Muscle of arm (tissue), 14 donors: ENCODE measurements at places on chromosomes 16 and 17. TPM values are rescaled to one million over a fixed set of nuclear protein-coding genes. Genes with fewer than 3 reads are reported as not detected.
A peak's percentile ranks its signal among the peaks of the same experiment; 100 is the strongest.

- DNase-seq = no peak
Observed at GRCh38 chr17:208429-208828, 27.0 kb upstream of the DOC2B start.

PLA2G10 gene
- polyA plus RNA-seq = 0.35 TPM

CCL18 gene
- polyA plus RNA-seq = not detected

- no peak for DNase-seq
Observed at GRCh38 chr17:32757963-32758362, 119.0 kb downstream of the MYO1D start.

GRCh38 chr17:46738544-46738943, 79.9 kb downstream of the WNT3 start:
- DNase-seq = no peak

FBXO39 gene
- not detected for polyA plus RNA-seq

GRCh38 chr17:4163951-4164350, 21.0 kb downstream of the CYB5D2 start:
- no peak for DNase-seq

WNT3 gene
- 26.7 TPM for polyA plus RNA-seq

- DNase-seq = no peak
Observed at GRCh38 chr17:61660746-61661485, 69.9 kb upstream of the NACA2 start.

CDRT15 gene
- not detected for polyA plus RNA-seq

- DNase-seq = no peak
Observed at GRCh38 chr17:82911822-82912221, 72.0 kb upstream of the ZNF750 start.

DNA sequence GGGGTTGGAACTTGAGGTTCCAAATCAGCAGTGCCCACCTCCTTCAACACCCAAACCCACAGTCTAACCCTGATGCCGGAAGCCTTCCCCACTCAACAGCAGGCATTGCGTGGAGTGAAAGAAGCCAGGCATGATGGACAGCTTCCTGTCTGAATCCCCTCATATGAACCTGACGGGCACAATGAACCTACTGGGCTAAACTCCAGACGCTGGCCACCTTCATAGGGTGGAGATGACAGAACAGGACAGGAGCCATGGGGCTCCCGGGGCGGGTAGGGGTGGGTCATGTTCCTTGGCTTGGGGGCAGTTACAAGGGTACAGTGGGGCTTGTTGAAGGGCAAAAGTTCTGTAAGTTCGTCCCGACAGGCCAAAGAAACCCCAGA, 460 bp upstream of the HSBP1 start:
- no peak for DNase-seq

APOBR gene
- 0.42 TPM for polyA plus RNA-seq

GRCh38 chr17:80860703-80861417, 130.8 kb upstream of the CHMP6 start:
- DNase-seq = no peak

CYGB gene
- 19.4 TPM for polyA plus RNA-seq

- no peak for DNase-seq
Observed at GRCh38 chr17:4519361-4519788, 20.7 kb downstream of the SPNS2 start.

GRCh38 chr16:54356391-54356790, 69.8 kb upstream of the IRX3 start:
- no peak for DNase-seq

DNA sequence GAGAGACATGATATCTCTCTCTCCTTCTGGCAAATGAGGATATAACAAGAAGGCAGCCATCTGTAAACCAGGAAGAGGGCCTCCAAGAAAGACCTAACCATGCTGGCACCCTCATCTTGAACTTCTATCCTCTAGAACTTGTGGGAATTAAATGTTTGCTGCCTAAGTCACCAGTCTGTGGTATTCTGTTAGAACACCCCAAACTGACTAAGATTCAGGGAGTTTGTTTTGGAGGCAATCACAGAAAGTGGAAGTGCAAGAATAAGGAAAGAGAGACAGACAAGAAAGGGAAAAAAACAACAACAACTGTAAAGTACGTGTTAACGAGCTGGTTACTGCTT, 114.5 kb upstream of the GOT2 start:
- DNase-seq = no peak

DNA sequence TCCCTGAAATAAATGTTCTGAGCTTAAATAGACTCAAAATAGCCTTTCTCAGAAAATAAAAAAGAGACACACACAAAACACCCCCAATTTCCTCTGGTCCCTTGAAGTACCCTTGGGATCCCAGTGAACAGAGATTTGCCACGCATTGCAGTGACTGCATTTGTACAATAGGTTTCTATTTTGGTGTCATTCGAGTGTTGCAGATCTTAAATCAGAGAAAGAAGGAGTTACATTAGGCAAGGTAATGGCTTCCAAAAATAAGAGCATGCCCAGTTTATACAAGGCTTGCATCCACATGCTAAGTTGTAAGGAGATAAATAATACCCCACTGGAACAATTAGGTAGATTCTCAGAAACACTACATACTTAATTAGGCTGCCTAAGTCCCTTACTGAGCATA, 2.2 kb downstream of the TOX3 start:
- no peak for DNase-seq

GRCh38 chr16:58832386-58832895, 98.3 kb upstream of the GOT2 start:
- DNase-seq = no peak

GRCh38 chr17:36609498-36609862, 8.1 kb downstream of the MRM1 start:
- DNase-seq = no peak

FOXK2 gene
- 60.0 TPM for polyA plus RNA-seq

- DNase-seq = no peak
Observed at GRCh38 chr17:15346066-15346595, 4.7 kb upstream of the TEKT3 start.

DNA sequence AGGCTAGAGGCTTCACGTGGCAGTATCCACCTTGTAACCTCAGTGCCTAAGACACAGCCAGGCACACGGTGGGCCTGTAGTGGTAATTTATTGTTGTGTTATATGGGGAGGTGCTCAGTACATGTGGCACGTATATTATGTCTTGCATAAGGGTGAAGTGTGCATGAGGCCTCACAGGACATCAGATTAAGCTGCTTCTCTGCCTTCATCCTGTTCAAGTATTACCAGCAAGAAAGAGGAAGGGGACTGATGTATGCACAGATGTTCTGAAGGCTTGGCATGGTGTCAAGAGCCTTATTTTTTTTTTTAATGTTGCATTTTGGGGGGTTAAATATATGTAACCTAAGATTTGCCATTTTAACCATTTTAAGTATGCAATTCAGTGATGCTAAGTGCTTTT, 71.6 kb downstream of the ABCC1 start:
- no peak for DNase-seq

- no peak for DNase-seq
Observed at GRCh38 chr17:47844814-47845715, 4.0 kb upstream of the SCRN2 start.

- DNase-seq = peak; percentile 51
Observed at GRCh38 chr16:87391324-87391949, 699 bp upstream of the MAP1LC3B start.

CARD14 gene
- 1.1 TPM for polyA plus RNA-seq

SMIM36 gene
- polyA plus RNA-seq = not detected

SUZ12 gene
- polyA plus RNA-seq = 23.5 TPM

DNA sequence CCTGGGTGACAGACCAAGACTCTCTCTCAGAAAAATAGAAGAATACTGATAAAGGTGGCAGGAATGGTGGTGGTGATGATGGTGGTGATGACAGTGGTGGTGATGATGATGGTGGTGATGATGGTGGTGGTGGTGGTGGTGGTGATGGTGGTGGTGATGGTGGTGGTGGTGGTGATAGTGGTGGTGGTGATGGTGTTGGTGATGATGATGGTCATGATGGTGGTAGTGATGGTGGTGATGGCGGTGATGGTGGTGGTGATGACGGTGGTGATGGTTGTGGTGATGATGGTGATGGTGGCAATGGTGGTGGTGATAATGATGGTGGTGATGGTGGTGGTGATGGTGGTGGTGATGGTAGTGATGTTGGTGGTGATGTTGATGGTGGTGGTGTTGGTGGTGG, 18.0 kb upstream of the CIITA start:
- no peak for DNase-seq

- no peak for DNase-seq
Observed at GRCh38 chr17:68381076-68381900, 76.0 kb downstream of the WIPI1 start.

DNA sequence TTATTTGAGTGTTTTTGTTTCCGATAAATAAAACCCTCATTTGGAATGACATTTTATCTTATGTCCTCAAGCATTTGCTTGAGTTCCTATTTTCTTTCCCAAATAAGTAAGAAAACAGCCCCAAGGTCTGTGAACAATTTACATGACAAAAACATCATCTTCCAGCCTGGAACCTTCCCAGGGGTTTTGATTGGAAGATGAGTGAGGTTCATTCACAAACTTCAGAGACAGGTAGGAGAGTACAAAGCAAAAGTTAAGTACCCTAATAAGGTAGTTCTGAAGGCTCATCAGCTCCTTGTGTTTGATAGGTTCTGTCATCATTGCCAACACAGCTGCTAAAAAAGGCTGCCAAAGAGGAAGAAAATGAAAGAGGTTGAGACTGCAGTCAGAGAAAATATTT, 772.8 kb downstream of the CDH8 start:
- no peak for DNase-seq

VTN gene
- polyA plus RNA-seq = 0.59 TPM

DNA sequence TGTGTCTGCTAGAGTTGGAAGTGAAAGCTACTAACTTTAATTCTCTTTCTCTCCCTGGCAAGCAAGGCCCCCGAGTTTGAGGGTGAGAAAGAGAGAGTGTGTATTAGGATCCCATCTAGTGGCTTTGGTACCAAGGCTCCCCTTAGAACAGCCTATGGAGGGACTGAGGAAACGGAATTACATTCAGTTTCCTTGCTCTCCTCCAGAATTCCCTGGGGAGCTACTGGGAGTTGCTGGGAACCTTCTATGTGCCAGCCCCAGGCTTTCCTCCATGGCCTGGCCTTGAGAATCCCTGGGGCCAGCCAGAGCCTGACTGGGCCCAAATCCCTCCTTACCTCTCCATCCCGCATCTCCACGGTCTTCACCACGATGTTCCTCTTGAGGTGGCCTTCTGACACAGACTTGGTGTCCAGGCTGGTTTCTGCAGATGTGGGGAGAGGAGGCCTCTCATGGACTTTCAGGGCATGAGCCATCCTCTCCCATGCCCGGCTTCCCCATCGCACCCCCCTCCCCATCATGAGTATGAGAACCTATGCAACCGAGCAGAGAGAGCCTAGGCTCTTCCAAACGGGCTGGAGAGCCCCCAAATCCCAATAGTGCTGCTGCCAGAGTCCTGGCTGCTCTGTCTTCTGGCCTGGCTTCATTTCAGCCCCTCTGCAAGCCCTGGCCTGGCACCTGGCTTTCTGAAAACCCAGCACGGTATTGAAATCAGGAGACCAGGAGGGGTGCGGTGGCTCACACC, 7.4 kb downstream of the GFAP start:
- DNase-seq = no peak

- DNase-seq = peak; percentile 90
Observed at GRCh38 chr17:82351713-82352488, 7.1 kb upstream of the TEX19 start.

- no peak for DNase-seq
Observed at GRCh38 chr17:33751702-33752065, 458.6 kb upstream of the ASIC2 start.

- DNase-seq = no peak
Observed at GRCh38 chr16:12120217-12120981, 143.9 kb downstream of the SNX29 start.
